Islet precursor cell (in vitro differentiated cells): ENCODE measurements at places on chromosomes 13 and 19.

DNA sequence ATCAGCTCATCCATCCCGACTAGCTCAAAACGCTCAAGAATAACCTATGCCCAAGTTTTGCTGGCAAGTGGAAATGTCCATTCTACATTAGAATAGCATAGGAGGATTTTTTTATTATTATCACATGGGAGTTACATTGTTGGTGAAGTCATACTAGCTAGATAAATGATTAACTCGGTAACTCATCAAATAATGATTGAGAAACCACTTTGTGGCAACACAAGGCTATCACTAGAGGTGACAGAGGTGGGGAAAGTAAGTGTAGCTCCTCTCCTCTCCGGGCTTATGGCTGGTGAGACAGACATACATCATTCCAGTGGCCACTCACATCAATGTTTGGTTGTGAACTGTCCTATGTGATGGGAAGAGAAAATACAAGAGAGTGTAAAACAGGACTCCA is 161.6 kb downstream of the ZIC5 start:
- DNase-seq = no peak

DNA sequence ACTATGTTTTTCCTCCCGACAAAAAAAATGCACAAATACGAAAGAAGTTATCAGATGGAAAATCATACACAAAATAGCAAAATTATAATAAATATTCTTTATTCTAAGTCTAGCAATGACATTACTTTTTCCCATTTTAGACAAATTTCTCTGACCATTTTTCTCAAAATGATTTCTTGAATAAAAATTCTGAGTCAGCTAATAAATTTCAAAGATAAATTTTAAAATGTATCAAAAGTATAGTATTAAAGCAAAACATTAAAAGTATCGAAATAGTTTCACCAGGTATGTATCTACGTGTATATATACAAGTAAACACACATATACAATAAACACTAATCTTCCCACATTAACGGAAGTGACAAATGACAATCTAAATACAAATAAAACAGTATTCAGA is 8.9 kb downstream of the ZC3H13 start:
- no peak for DNase-seq

GRCh38 chr19:944663-945241 is 18.9 kb downstream of the ARID3A start:
- DNase-seq = no peak

DNA sequence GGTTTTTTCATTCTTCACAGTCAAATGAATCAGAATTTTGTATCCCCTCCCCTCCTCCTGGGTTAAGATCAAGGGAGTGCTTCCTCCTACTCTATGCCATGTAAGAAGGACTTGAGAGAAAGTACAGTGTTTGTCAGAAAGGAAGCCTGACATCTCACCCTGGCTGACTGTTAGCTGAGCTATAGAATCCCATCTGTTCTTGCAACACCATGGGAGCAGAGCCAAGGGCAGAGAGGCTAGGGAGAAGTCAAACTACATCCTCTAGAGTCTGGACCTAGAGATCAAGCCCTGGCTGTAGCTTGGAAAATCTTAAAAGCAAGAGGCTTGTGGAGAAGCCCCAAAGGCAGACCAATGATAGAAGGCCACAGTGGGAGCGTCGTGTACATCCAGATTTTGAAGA is 145.9 kb downstream of the OLFM4 start:
- no peak for DNase-seq

- DNase-seq = no peak
These were observed 713.0 kb upstream of the PCDH9 start for GRCh38 chr13:67943116-67943515.

- no peak for DNase-seq
These were observed 7.0 kb downstream of the GPR18 start for GRCh38 chr13:99250982-99251825.

- no peak for DNase-seq
These were observed 7.7 kb downstream of the ZNF563 start for GRCh38 chr19:12325690-12326089.
